Heart right ventricle (tissue), 16 donors: ENCODE measurements at places on chromosomes 11 and 22. TPM values are rescaled to one million over a fixed set of nuclear protein-coding genes. Genes with fewer than 3 reads are reported as not detected.

The TSPAN32 gene
- total RNA-seq = 26.7 TPM

- H3K36me3 ChIP-seq = peaks cover 30% of the 10 kb centered on the region
- peaks cover 33% of the 10 kb centered on the region for H3K4me1 ChIP-seq
- H3K27me3 ChIP-seq = no peaks in the 10 kb centered on the region
- peak within 1 kb of the TSS; percentile 89 for H3K4me3 ChIP-seq
These were observed at the start of gene LMF2 for GRCh38 chr22:50507421-50507990. LMF2 (minus strand) TSS chr22:50507702; CDS start chr22:50507675, 27 bp downstream.

DNA sequence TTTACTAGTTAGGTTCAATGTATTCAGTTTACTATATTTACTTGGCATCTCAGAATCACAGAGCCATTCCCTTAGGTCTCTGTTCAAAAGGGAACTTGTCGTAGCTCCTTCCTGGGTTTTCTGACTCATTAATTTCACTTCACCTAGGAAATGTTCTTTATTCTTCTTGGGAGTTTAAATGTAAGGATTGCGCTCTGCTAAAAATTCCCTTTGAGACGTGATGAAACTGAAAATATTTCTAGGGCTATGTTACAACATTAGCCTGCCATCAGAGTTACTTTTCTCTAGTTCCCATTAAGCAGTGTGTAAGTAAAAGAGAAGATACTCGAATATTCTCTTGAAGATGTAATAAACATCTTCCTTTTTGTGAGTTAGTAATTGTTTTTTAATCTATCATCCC, 209.5 kb downstream of the CASP12 start:
- peaks cover 7% of the 10 kb centered on the region for H3K4me1 ChIP-seq
- H3K27me3 ChIP-seq = no peaks in the 10 kb centered on the region
- no peak overlapping the region for H3K27ac ChIP-seq
- no peaks in the 10 kb centered on the region for H3K36me3 ChIP-seq

- no peak overlapping the region for H3K27ac ChIP-seq
- no peaks in the 10 kb centered on the region for H3K27me3 ChIP-seq
- no peaks in the 10 kb centered on the region for H3K36me3 ChIP-seq
- H3K4me1 ChIP-seq = no peaks in the 10 kb centered on the region
These were observed 358.3 kb upstream of the CTSC start for GRCh38 chr11:88695689-88696414.

DNA sequence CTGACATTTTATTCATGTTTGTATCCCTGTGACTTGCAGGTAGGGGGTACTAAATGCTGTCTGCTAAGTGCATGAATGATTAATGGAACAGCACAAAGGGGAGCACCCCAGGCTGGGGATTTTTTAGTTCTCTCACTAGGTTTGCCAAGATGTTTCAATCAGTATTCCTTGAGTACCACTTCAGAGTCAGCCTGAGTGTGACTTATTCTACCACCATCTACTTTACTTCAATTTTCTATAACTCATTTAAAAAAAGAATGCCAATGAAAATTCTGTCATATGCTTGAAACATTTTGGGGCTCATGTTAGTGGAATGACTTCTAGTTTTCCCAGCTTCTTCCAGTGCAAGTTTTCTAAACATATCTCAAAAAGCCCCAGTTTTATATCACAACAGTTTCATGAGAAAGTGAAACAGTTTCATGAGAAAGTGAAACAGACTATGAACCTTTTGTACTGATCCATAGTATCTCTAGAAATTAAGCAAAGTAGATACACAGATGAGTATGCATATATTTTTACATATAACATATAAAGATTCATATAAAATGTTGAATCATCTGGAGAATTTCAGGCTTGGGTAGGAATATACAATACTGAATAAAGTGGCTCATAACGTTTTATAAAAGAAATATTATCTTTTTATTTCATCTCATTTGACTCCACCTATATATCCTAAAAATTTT, 252.4 kb downstream of the GRM5 start:
- DNase-seq = no peak
- no peak overlapping the region for H3K4me3 ChIP-seq
- H3K36me3 ChIP-seq = no peaks in the 10 kb centered on the region
- no peak overlapping the region for H3K27ac ChIP-seq
- no peaks in the 10 kb centered on the region for H3K4me1 ChIP-seq
